ENCODE measurements at places on chromosomes 13 and 19.

GRCh38 chr13:113507505-113508345 is 17.2 kb upstream of the DCUN1D2 start:
- DNase-seq = no peak

DNA sequence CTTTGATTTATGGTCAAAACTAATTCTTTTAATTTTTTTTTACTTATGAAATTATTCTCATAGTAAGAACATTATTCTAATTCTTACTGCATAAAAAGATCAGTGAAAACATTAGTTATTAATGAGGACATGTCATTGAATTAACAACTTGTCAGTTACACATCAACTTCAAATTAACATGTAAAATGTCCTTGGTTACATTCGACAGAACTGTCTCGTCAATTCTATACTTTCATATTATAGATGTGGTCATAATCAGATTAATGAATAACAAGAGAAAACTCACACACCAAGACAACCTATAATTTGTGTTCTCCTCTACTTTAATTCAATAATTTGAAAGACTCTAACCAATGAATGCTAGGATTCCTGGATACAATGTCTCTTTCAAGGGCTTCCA is 66.7 kb downstream of the KATNAL1 start:
- no peak for DNase-seq

DNA sequence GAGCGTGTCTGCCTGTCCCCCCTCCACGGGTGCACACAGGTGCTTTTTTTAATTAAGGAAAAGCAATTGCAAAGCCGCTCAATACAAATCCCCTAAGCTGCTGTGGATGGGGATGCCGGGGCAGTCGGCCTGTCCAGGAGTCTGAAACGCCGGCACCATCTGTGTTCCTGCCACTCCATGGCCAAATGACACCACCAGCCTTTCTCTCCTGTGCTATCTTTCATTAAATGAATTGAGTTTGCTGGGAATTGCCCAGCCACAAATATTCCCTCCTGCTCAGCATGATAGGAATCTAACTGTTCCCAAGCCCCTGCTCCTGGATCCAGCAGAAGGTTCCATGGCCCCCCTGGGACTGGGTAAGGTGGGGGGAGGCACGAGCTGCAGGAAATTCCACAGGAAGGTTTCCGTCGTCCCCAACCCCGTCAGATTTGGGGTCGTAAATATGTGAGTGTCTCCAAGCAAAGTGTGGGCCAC is 139.2 kb downstream of the KDM4B start:
- DNase-seq = no peak

DNA sequence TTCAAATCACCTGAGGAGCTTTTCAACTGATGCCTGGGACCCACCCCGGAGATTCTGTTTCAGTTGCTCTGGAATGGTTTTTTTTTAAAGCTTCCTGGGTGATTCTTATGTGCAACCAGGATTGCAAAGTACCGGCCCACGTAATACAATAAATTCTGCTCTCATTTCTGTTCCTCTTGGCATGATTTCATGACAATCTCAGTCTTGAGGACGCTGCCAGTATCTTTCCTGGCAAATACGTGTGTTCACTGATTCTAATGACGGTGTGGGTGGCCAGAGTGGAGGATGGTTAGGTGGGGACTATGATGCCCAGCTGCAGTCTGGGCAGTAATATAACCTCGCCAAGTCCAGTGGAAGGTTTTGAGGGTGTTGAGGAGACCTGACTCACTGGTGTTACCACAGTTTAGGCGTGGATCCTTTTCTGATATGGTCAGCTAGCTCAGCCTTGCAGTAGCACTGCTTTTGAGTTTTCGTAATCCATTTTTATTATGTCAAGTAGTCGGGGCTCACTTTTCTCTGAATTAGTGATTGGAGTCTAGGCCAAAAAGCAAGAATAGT is 49.4 kb downstream of the FAM124A start:
- no peak for DNase-seq

DNA sequence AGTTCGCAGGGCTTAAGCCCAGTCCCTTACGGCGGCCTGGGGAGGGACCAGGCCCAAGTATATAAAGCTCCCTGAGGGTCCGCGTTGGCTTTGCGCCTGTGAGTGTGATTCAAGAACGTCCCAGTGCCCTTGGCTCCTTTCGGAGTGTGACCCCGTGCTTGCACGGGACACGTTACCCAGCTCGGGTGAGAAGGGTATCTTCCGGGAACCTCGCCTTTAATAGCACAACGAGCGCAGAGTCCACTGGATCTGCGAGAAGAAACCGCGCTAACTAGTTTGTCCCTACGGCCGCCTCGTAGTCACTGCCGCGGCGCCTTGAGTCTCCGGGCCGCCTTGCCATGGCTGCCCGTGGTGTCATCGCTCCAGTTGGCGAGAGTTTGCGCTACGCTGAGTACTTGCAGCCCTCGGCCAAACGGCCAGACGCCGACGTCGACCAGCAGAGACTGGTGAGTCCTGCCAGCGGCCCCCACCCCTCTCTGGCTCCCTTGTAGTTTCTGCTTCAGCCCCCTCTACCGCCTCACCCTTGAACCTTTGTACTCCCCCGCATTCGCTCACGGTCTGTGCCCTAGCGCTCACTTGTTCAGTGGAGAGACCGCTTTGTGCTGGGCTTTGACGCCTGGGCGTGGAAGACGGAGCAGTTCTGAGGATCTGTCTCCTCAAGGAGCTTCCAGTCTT is at the start of gene DNAJC15:
TSS of gene DNAJC15 (plus strand) at position 298 of the 675 bp plus-strand sequence. CDS start at position 339, 41 bp downstream.
- no peak for DNase-seq

- no peak for DNase-seq
These were observed 9.8 kb downstream of the KBTBD6 start for GRCh38 chr13:41122838-41123237.

Measured in cerebellar nuclear complex (tissue), 1 donor.